ENCODE measurements at places on chromosomes 5 and 9.

- no peak for DNase-seq
Observed at GRCh38 chr9:73863924-73864323, 633.2 kb upstream of the RORB start.

DNA sequence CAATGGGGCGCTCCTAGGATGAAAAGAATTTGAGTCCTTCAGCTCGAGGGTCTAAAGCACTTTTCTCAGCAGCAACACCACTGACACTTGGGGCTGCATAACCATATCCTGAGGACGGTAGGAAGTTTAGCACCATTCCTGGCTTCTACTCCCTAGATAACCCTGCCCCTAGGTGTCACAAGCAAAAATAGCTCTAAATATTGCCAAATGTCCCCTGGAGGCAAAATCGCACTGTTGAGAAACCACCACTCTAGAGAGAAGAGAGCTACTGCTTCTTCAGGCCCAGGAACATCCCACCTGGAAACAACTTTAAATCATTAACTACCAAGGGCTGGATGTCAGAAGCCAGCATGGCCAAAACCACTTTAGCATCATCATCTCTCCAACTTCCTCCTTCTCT lies 29.8 kb downstream of the MYO10 start:
- no peak for DNase-seq

GRCh38 chr5:133229931-133230664 lies 178.3 kb downstream of the HSPA4 start:
- DNase-seq: no peak

DNA sequence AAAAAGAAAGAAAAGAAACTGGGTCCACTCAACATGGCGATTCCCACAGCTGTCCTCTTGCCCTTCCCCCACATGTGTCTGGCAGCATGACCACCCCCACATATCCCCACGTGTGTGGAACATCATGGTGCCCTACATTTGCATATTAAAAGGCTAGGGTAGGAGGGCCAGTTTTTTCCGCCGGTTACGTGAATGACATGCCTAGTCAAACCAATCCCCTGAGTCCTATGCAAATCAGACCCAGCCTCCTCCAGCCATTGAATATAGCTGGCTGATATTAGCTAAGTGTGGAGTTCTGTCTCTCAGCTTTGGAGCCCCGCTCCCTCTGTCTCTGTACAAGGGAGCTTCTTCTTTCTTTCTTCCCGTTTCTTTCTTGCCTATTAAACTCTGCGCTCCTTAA lies 33.0 kb upstream of the CCDC112 start:
- DNase-seq: no peak

DNA sequence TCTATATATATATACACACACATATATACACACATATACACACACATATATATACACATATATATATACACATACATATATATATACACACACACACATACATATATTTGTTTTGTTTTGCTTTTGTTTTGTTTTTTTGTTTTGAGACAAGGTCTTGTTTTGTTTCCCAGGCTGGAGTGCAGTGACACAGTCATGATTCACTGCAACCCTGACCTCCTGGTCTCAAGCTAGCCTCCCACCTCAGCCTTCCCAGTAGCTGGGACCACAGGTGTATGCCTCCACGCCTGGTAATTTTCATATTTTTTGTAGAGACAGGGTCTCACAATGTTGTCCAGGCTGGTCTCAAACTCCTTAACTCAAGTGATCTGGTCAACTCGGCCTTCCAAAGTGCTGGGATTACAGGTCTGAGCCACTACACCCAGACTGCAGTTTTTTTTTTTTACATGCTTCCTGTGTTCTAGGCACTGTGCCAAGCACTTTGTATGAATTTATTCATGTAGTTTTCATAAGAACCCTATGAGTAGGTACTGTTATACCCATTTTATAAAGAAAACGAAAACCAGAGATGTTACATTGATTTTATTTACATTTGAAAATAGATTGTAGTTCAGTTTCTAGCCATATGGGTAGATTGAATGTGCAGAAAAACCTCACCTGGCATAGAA lies 120.7 kb downstream of the PBX3 start:
- DNase-seq: no peak

DNA sequence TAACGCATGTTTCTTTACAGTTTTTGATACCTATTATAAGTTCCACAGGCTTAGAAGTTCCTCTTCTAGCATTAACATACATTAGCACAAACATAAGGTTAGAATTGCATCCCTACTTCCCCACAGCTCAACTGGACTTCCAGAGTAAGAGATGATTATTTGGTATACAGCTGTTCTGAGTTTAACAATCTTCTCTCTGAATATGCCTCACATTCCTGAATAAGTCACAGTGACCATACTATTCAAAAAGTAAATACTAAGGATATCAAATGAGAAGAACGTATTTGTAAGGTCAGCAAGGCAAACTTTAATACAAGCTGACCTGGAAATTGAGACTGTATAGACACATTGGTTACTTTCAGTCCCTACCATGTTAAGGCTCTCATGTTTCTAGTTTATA lies 21.3 kb downstream of the NR6A1 start:
- DNase-seq: no peak

Data from HFF-Myc (cell line).